ENCODE measurements at places on chromosomes 4 and X. TPM values are rescaled to one million over a fixed set of nuclear protein-coding genes. Genes with fewer than 3 reads are reported as not detected.

DNA sequence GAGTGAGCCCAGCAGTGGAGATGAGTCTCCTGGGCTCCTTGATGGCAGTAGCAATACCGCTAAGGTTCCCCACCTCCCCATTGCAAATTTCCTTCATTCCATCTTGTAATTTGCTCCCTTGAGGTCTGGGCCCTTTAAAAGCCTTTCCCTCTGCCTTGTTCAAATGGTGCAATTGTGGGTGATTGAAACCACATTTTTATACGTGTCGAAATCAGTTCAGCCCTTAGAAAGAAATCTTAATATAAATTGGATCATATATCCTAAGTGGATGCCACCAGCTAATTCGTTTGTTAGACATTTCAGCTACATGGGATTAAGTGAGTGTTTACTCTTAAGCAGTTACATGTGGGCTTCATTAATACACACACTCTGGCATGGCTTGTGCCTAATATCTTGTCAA is 68.6 kb downstream of the NHS start:
- no peak overlapping the region for H3K27ac ChIP-seq
- H3K36me3 ChIP-seq, result no peaks in the 10 kb centered on the region
- H3K4me1 ChIP-seq, result no peaks in the 10 kb centered on the region
- H3K4me3 ChIP-seq, result no peak overlapping the region
- no peak for DNase-seq

The COX7B2 gene
- not detected for total RNA-seq

DNA sequence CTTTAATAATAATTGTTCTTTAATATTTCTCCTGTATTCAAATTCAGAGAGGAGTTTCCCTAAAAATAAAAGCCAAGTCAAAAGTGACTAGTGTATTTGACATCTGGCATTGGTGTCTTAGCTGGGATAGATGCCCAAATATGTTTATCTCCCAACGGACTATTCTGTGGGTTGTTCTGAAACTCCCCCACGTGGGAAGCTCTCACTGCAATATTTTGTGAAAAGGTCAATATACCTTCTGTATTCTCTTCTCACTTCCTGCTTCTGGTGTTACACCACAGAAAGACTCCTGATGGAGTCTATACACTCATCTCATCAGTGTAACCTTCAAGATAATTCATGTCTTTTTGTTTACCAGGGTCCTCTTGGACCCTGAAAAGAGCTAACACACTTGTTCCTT is 2052.8 kb upstream of the TENM3 start:
- H3K27ac ChIP-seq, result no peak overlapping the region
- H3K27me3 ChIP-seq, result no peaks in the 10 kb centered on the region
- no peak for DNase-seq
- no peak overlapping the region for H3K4me3 ChIP-seq
- no peaks in the 10 kb centered on the region for H3K4me1 ChIP-seq

The LAMTOR3 gene
- 16.6 TPM for total RNA-seq

The NSUN7 gene
- total RNA-seq, result 14.3 TPM

The HMGB3 gene
- total RNA-seq, result 1.6 TPM

DNA sequence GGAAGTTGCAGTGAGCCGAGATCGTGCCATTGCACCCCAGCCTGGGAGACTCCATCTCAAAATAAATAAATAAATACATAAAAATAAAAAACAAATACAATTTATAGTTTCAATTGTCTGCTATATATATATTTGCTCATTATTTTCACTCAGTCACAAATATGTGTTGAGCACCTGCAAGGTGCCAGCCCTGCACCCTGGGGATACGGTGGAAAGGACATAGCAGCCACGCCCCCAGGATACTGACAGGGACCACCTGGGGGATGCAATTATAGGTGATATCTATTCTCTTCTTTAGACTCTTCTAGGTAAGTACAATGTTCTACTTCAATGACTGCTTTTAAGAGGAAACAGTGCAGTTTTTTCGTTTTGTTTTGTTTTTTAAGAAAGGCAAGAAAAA is 85.0 kb downstream of the JAKMIP1 start:
- H3K4me3 ChIP-seq, result no peak overlapping the region
- H3K27me3 ChIP-seq, result no peaks in the 10 kb centered on the region
- no peak overlapping the region for H3K27ac ChIP-seq

The DMRTC1B gene
- total RNA-seq, result not detected

The RGN gene
- 20.8 TPM for total RNA-seq

- no peaks in the 10 kb centered on the region for H3K4me1 ChIP-seq
- no peak for DNase-seq
- H3K27ac ChIP-seq, result no peak overlapping the region
- H3K36me3 ChIP-seq, result no peaks in the 10 kb centered on the region
These were observed 137.6 kb downstream of the TENM3 start for GRCh38 chr4:182380771-182381181.

The USP17L20 gene
- not detected for total RNA-seq

GRCh38 chrX:13123857-13124345 is 79.5 kb upstream of the FAM9C start:
- H3K4me3 ChIP-seq, result no peak overlapping the region
- no peaks in the 10 kb centered on the region for H3K27me3 ChIP-seq
- H3K27ac ChIP-seq, result peak overlapping the region; percentile 58
- DNase-seq, result no peak
- no peaks in the 10 kb centered on the region for H3K36me3 ChIP-seq
- peaks cover 57% of the 10 kb centered on the region for H3K4me1 ChIP-seq

GRCh38 chrX:108322234-108322633 is 116.0 kb downstream of the COL4A6 start:
- H3K4me1 ChIP-seq, result no peaks in the 10 kb centered on the region
- no peaks in the 10 kb centered on the region for H3K27me3 ChIP-seq
- no peak overlapping the region for H3K4me3 ChIP-seq
- H3K36me3 ChIP-seq, result no peaks in the 10 kb centered on the region
- H3K27ac ChIP-seq, result no peak overlapping the region

The PFKFB1 gene
- 1.0 TPM for total RNA-seq

- DNase-seq, result no peak
- H3K27me3 ChIP-seq, result no peaks in the 10 kb centered on the region
- H3K4me3 ChIP-seq, result no peak overlapping the region
- peak overlapping the region; percentile 17 for H3K27ac ChIP-seq
These were observed 123.9 kb downstream of the MID1 start for GRCh38 chrX:10496345-10496965.

The SNCA gene
- total RNA-seq, result not detected

DNA sequence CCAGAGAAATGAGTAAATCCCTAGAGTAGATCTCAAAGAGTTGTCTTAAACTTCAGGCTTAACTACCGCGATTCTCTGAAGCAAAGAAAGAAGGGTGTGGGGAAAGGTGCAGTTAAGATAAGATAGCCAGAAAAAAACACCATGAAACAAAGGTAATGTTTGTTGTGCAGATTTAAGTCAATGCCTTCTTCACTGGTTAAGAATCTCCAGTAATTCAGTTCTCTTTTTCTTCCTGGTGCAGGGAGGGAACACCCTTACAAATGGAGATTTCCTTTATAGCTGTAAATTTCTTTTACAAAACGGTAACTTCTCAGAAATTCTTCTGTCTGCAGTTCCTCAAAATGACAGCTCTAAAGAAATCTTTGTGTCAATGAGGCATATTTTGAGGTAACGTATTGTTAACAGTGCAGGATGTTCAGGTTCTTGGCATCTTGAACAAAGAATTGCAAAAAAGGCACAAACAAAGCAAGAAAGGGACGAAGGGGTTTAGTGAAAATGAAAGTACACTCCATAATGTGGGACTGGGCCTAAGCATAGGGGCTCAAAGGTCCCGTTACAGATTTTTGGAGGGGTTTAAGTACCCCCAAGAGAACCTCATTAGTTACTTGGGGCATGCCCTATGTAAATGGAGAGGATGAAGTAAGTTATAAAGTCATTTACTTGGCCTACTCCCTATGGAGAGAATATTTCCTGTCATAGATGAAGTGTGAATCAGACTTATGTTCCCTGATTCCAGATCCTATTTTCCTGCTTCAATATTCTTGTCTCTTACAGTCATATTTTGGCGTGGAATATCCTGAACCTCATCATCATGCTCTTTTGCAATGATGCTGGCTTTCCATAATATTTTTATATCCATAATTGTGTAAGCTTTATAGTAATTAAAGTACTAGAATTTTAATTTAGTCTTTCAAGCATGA is 492.0 kb downstream of the PCDH11X start:
- H3K27ac ChIP-seq, result no peak overlapping the region
- no peaks in the 10 kb centered on the region for H3K27me3 ChIP-seq
- H3K4me1 ChIP-seq, result no peaks in the 10 kb centered on the region
- no peaks in the 10 kb centered on the region for H3K36me3 ChIP-seq

DNA sequence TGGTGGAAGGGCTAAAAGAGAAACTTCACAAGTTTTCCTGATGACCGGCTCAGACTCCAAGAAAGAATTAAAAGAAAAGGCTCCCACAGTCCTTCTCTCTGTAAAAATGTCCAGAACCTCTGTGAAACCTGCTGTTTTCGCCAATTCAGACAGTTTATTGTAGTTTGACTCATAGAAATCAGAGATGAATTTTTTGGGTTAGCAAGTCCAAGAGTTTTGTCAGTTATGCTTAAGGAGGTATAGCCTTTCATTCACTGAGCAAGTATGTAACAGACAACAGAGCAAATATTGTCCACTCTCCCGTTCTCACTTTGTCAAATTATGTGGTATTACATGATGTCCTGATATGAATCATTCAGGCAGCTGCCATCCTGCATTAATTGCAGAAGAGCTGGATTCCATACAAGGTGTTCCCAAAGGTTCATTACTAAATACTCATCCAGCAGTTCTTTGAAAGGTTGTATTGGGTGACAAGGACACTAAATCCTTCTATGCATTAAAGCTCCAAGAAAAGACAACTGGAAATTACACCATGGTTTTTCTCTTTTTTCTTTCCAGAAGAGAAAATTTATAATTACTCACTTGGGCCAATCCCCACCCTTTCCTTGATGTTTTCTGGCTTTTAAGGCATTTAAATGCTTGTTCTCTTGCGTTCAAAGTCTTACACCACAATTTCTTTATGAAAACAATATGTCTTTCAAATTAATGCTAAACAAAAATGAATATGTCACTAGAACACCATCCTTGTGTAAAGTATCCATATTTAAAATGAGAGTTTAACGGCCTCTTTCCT is 30.0 kb upstream of the PLAC1 start:
- no peak overlapping the region for H3K4me3 ChIP-seq
- no peaks in the 10 kb centered on the region for H3K36me3 ChIP-seq
- H3K27me3 ChIP-seq, result no peaks in the 10 kb centered on the region
- no peak for DNase-seq
- no peak overlapping the region for H3K27ac ChIP-seq

DNA sequence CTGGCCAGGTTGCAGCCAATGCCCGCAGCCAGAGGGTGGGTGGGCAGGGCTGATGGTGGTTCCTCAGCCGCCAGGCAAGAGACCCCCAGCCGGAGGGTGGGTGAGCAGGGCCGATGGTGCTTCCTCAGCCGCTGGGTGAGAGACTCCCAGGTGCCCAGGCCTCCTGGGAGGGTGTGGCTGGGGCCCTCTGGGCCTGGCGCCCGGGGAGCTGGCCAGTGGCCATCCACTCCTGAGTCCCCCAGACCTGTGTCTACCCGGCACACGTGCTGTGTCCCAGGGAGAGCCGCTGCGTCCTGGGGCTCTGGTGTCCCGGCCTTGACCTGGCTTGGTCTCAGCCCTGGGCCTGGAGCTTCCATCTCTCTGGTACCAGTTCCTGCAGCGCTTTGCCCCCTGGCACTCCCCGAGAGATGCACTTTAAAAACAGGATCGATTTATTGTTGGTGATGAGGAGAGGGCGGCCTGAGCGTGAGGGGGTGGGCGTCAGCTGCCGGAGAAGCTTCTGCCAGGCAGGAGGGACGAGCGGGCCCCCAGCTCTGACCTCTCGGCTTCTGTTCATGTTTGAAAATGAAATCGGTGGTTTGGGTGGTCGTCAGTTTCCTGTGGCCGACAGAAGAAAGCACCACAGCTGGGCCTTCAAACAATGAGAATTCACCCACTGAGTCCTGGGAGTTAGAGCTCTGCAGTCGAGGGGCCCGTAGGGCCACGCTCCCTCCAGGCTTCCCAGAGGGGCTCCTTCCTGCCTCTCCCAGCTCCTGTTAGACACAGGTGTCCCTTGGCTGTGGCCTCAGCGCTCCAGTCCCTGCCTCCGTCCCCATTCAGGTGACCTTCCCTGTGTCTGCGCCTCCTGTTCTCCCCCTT is 6.5 kb downstream of the DOK7 start:
- peak; percentile 59 for DNase-seq
- no peaks in the 10 kb centered on the region for H3K36me3 ChIP-seq
- no peak overlapping the region for H3K4me3 ChIP-seq
- H3K4me1 ChIP-seq, result peaks cover 52% of the 10 kb centered on the region
- H3K27me3 ChIP-seq, result no peaks in the 10 kb centered on the region
- peak overlapping the region; percentile 76 for H3K27ac ChIP-seq

- peaks cover 34% of the 10 kb centered on the region for H3K4me1 ChIP-seq
- H3K27ac ChIP-seq, result no peak overlapping the region
- no peaks in the 10 kb centered on the region for H3K36me3 ChIP-seq
- DNase-seq, result peak; percentile 10
These were observed 924 bp downstream of the EPHA5 start for GRCh38 chr4:65669111-65670019.

GRCh38 chr4:95728145-95728544 is 111.7 kb upstream of the PDHA2 start:
- no peak overlapping the region for H3K27ac ChIP-seq
- H3K4me3 ChIP-seq, result no peak overlapping the region
- H3K36me3 ChIP-seq, result no peaks in the 10 kb centered on the region

DNA sequence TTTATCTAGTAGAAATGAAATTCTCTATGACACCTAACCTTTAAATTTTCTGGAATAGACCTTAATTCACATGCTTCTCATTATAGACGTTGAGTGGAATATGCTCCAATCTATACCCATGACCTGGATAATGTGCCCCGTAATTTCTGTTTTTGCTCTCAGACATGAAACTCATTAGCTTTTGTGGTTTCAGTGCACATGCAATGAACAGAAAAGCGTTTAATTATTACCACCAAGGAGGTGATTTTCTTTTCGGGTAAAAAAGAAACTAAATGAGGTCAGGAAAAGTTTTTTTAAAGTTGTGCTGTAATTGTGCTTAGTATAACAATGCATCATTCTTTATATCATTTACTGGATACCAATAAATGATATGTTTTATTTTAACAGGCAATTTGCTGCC is 1703.9 kb upstream of the TENM3 start:
- no peaks in the 10 kb centered on the region for H3K4me1 ChIP-seq
- no peak overlapping the region for H3K4me3 ChIP-seq
- H3K27me3 ChIP-seq, result no peaks in the 10 kb centered on the region
- H3K36me3 ChIP-seq, result no peaks in the 10 kb centered on the region

- H3K4me1 ChIP-seq, result peaks cover 46% of the 10 kb centered on the region
- H3K27ac ChIP-seq, result peak overlapping the region; percentile 96
- no peak overlapping the region for H3K4me3 ChIP-seq
- H3K36me3 ChIP-seq, result no peaks in the 10 kb centered on the region
- no peaks in the 10 kb centered on the region for H3K27me3 ChIP-seq
- DNase-seq, result no peak
These were observed 1.8 kb downstream of the TAPT1 start for GRCh38 chr4:16224264-16225166.

- no peak overlapping the region for H3K27ac ChIP-seq
- no peaks in the 10 kb centered on the region for H3K4me1 ChIP-seq
- no peaks in the 10 kb centered on the region for H3K36me3 ChIP-seq
- peak; percentile 58 for DNase-seq
- no peaks in the 10 kb centered on the region for H3K27me3 ChIP-seq
- H3K4me3 ChIP-seq, result no peak overlapping the region
These were observed 32.1 kb downstream of the ZGRF1 start for GRCh38 chr4:112604589-112604988.
